ENCODE measurements at places on chromosomes 2 and 18.
A peak's percentile ranks its signal among the peaks of the same experiment; 100 is the strongest.

DNA sequence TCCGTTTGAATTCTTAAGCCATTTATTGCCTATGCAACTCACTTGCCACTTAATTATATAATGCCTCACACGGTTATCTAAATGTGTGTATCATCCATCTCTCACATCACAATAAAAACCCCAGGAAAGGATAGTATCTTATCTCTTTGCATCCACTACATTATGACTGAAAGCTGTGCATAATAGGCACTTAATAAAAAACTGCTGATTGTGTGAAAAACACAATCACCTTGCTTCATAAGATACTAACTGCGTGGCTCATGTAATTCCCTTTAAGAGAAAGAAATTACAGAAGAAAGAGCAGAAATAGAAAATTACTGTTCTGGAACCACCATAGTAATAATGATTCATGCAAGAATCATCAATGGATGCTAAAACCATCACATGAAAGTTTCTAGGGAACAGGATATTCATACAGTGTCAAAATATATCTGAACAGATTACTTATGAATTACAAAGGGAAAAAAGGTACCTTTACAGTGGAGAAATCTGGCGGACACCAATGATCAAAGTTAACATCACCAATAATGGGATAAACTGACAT is 29.3 kb downstream of the CUL3 start:
- DNase-seq: no peak

GRCh38 chr2:241611062-241611461 is 25.9 kb downstream of the THAP4 start:
- DNase-seq: no peak

DNA sequence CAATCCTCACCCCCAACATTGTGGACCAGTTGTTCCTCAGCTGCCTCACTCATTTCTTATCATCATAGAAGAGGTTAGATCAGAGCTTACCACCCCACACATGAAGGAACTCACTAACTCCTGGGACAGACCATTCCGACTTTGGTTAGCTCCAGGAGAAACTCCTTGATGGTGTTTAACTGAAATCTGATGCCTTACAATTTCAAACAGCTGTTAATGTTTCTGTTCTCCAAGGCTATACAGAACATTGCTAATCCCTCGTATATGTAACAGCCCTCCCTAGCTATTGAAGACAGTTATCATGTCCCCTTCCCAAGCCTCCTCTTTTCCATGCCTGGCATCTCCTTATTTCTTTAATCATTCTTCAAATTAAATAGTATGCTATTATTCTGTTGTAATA is 14.8 kb downstream of the ERBB4 start:
- no peak for DNase-seq

GRCh38 chr2:56297671-56298070 is 113.9 kb downstream of the CCDC85A start:
- no peak for DNase-seq

DNA sequence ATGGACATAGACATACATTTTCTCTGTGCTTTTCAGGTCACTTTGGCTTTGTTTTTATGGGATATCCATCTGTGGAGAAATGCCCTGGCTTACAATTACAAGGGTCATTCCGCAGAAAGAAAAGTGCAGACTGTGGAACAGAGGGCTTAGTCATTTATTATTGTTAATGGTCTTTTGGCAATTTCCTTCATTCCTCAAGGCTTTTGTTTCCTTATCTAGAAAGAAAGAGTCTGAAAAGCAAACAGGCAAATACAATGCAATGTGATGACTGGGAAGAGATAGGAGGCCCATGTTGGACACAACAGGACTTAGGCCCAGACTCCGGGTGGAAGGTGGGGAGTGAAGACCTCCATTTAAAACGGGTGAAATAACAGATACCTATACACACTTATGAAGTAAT is 129.5 kb upstream of the CAVIN2 start:
- peak; percentile 3 for DNase-seq

GRCh38 chr2:65566617-65567016 is 134.2 kb upstream of the SPRED2 start:
- DNase-seq: peak; percentile 74

DNA sequence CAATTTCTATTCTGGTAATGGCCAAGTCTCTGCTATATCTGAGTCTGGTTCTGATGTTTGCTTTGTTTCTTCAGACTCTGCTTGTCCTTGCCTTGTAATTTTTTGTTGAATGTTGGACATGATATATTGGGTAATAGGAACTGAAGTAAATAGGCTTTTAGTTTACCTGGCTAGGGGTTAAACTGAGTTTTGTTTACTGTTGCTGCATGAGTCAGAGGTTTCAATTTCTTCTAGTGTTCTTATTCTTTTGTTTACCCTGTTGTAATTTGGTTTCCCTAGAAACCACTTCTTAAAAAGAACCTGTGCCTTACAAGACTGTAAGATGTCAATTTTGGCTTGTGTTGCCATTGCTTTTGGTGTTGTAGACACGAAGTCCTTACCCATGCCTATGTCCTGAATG is 285.0 kb upstream of the KCNH7 start:
- DNase-seq: no peak

- DNase-seq: no peak
These were observed 36.6 kb upstream of the SKOR2 start for GRCh38 chr18:47287911-47288585.

GRCh38 chr2:26235089-26235488 is 9.3 kb downstream of the HADHA start:
- DNase-seq: no peak

DNA sequence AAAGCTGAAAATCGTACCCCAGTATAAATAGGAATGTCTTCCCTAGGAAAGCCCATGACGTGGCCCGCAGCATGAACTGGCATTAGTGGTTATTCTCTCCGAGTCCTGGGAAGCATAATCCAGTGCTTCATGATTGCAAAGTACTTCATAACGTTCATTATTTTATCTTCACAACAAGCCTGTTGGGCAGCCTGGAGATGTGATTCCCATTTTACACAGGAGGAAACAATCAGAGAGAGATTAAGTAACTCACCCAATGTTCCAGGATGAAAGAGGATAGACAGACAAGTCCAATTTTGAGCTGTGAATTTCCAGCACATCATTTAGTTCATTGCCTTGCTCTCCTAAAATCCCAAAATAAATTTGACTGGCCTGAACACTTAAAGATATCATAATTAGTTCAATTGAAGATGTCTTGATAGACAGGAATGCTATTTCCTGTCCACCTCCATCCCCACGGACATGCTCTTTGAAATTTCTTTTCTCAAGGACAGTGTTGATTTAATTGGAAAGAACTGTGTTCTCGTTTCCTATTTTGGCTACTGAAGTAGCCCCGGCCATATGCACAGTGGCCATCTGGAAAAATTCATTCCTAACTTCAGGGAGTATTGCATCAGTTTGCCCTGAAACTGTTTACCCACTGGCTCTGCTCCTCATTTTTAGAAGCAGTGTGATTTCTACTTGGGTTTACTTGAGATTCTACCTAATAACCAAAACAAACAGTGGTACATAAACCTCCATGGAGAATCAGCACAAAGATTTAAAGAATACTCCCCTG is 93.9 kb downstream of the VWC2L start:
- no peak for DNase-seq

DNA sequence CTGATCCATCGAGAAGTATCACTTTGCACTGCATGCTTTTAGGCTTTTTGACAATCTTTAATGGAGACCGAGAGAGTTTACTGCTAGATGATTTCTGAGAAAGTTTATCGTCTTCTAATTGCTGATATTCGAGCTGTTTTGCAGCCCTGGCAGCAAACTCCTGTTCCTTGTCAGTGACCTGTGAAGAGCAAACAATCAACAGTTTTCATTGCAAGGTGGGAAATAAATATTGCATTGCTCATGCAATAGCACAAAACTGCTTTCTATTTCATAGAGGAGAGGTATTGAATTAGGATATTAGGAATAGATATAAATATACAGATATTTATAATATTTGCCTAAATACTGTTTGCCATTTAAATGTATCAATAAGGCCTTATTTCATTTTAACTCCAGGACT is 65.5 kb downstream of the EPB41L3 start:
- no peak for DNase-seq

DNA sequence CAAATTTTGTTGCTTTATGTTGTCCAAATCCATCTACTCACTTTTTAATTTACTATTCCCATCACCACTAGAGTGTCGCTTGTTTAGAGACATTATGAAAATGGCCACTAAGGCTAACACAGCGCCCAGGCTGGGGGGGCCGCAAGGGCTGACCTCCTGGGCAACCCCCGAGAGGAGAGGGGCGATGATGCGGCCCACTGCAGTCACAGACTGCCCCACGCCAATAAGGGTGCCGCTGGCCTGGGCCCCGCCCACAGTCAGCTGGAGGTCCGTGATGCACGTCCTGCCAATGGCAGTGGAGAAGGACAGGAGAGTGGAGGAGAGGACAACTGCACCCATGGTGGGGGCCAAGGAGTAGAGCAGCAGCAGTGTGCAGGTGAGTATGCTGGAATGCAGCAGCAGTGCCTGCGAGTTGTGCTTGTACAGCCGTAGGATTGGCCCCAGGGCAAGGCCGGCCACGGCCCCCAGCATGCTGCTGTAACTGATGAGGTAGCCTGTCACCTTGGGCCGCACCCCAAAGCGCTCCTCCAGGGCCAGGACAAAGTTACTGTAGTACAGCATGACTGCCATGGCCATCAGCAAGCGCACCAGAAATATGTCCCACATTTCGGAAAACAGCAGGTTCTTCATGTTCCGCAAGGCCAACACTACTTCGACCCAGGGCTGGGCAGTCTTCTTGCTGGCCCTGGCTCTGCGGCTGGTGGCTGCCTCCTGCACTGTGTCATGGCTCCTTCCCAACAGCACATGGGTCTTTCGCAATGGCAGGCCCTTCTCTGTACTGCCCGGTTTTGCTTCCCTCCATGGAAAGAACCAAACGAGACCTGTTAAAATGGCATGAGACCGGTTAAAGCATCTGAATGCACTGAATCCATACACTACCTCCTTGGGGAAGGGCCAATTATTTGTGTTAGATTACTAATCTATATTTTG is 43.2 kb upstream of the TMEM182 start:
- DNase-seq: no peak

DNA sequence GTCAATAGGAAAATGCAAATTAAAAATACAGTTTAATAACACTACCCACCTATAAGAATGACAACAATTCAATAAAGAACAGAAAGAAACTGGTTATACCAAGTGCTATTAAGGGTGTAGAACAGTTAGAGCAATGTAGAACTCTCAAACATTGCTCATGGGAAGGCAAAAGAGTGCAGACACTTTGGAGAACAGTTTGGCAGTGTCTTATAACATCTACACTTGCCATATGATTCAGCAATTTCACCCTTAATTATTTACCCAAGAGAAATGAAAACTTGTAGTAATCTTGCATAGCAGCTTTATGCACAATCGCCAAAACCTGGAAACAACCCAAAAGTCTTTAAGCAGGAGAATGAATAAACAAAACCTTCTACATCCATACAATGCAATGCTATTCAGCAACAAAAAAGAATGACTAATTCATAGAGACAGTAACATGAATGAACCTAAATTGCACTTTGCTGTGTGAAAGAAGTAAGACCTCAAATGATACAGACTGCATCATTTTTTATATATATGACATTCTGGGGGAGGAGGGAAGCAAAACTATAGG is 455.2 kb downstream of the THSD7B start:
- no peak for DNase-seq

GRCh38 chr2:112623913-112624777 is 21.6 kb upstream of the SLC20A1 start:
- DNase-seq: no peak

GRCh38 chr18:70991577-70991976 is 702.7 kb downstream of the SOCS6 start:
- no peak for DNase-seq

GRCh38 chr2:220499225-220499624 is 871.8 kb downstream of the SLC4A3 start:
- peak; percentile 33 for DNase-seq

DNA sequence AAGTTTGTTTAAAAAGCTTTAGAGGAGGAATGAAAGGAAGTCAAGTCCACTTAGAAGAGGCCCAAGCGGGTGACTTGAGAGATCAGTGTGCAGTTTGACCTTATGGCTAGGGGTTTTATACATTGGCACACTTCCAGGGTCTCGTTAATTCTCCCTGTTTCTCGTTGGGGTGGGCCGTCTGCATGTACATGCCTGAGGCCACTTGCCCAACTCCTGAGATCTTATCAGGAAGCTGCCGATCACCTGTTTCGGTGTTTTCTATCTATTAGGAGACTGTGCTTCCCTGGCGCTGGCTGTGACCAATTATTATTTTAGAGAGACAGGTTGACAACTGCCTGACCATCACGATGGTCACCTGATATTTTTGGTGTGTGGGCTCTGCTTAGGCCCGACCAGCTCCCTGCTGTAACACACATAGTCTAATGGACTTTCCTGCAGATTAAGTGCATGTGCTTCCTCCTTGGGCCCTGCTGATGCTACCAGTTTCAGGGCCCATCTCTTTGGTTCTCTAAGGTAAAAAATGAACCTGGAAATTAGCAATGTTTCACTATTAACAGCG is 31.0 kb upstream of the MSH6 start:
- DNase-seq: no peak

DNA sequence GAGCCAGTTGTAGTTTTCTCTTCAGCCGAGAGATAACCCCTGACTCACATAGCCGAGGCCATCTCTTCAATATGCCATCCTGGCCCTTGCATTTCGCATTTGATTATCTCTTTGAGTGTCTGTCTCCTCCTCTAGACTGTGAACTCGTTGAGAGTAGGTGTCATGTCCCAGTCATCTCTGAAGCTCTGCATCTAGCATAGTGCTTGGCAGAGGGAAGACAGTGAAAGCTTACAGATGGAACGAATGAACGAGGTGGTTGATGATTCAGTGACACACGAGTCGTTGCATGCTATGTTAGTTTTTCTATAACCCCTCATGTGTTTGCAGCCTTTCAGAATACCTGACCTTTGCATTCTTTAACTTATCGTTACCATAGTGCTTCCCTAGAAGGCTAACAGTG is 59.9 kb upstream of the CYRIA start:
- DNase-seq: peak; percentile 37

DNA sequence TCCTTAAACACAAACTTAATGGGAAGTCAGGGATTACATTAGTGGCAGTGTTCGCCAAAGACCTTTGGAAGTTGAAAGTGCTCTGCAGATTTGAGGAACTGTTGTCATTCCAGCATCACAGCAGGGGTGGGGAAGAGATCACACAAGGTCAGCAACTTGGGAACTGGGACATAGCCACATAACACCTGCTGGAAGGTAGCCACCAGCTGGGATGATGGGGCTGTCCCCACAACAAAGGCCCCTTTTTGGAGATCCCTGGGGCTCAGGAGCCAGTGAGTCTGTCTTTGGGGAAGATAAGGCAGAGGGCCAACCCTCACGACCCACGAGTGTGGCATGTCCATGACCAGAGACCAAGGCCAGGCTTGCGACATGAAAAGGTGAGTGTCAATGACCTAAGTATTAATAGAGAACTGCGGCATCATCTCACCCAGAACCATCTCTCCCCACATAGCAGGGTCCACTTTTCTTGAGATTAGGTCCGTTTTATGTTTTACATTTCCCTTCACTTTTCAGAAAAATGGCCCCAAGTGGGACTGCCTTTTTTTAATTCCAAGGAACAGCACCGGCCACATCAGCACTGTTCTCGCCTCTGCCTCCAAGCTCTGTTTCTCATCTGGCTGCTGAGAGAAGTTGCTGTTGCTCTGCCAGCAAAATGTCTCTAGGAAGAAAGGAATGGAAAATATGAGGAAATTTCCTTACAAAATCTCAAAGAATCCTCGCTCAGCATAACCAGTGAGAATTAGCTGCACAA is 106.9 kb downstream of the GFPT1 start:
- DNase-seq: peak; percentile 39

- no peak for DNase-seq
These were observed 149.1 kb downstream of the UBE2E3 start for GRCh38 chr2:181129364-181130056.

All from mesendoderm (in vitro differentiated cells).